ENCODE measurements at places on chromosomes 7 and 10.

DNA sequence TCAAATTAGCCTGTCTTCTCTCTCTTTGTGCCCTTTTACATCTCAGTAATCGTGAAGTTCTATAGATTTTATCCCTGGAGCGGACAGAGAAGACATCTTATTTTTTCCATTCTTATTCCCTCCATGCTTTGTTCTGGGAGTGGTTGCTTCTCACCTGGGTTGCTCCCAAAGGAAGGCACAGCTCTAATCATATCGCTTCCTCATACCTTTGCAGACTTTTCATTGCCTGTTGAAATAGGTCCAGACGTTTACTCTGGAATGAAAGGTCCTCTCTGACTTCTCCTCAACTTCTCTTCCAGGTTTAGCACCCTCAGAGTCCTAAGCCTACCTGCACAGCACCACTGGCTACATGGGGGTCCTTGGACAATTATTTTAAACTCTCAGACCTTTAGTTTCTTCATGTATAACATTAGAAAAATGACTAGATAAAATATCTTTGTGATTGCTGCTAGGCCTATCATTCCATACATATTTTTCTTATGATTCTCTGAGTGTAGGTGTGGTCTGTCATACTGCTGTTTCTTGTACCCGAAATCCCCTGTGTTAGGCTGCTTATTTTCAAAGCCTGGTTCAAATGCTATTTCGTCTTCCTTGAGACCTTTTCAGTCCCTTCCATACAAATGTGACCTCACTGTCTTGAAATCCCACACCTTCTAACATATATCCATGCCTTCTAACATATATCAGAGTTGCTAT, 418.1 kb downstream of the GFRA1 start:
- DNase-seq: no peak

DNA sequence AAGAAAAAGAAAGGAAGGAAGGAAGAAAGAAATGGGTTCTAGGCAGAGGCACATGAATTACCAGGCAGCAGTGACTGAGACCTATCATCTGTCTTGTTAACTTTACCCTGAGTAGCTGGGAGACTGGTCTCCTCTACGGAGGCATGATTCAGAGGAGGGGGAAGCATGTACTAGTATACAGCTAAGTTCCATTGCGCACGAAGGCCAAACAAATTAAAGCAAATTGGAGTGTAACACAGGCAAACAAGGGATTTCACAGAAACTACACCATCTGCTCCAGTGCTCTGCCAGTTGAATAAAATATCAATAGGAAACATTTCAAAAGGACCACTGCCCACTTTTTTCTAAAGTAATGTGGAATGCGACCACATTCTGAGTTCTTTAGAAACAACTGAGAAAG, 65.9 kb upstream of the RSU1 start:
- DNase-seq: no peak

- no peak for DNase-seq
Observed at GRCh38 chr7:81355911-81356310, 413.9 kb downstream of the HGF start.

DNA sequence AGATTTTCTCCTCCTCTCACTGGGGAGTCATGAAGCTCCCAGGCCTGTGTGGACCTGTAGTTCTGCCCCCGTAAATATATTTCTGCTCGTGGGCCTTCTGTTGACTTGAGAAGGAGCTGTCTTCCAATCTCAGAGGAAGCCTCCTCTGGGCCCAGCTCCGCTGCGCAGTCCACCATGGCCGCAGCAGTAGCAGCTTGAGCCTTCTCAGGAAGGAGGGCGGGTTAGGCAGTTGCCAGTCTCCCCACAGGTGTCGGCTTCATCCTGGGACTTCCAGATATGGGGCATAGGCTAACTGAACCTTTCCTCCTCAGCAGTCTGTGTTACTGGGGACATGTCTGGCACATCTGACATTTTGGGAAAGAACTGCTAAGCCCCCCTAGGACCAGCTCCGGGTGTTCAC, 62.9 kb upstream of the TRIM8 start:
- no peak for DNase-seq

- no peak for DNase-seq
Observed at GRCh38 chr10:71880425-71881306, 29.6 kb upstream of the PSAP start.

DNA sequence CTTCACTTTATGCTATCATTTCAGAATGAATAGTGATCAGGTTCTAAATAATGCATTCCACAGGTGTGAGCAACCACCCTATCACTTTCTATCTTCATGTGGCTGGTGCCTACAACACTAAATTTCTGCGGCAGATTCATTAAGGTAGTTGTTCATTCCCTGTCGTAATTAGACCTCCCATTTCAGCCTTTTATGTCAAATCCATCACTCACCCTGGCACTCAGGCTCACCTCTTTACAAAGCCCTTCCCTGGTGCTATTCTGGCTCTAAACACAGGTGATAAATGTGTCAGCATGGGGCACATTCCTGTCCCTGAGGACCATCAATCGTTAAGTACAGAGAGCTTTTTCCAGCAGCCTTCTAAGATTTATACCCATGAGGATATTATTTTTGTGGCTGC, 300.0 kb upstream of the C7orf33 start:
- no peak for DNase-seq

- DNase-seq: no peak
Observed at GRCh38 chr10:34789966-34790506, 25.1 kb downstream of the PARD3 start.

GRCh38 chr7:76303202-76304147, 1.0 kb downstream of the HSPB1 start:
- peak; percentile 42 for DNase-seq

GRCh38 chr7:21617916-21618390, 75.1 kb downstream of the DNAH11 start:
- no peak for DNase-seq

- no peak for DNase-seq
Observed at GRCh38 chr7:132394283-132395198, 181.7 kb downstream of the PLXNA4 start.

- DNase-seq: no peak
Observed at GRCh38 chr7:117008886-117009531, 55.7 kb downstream of the ST7 start.

GRCh38 chr10:130200179-130201042, 64.2 kb downstream of the GLRX3 start:
- DNase-seq: no peak

DNA sequence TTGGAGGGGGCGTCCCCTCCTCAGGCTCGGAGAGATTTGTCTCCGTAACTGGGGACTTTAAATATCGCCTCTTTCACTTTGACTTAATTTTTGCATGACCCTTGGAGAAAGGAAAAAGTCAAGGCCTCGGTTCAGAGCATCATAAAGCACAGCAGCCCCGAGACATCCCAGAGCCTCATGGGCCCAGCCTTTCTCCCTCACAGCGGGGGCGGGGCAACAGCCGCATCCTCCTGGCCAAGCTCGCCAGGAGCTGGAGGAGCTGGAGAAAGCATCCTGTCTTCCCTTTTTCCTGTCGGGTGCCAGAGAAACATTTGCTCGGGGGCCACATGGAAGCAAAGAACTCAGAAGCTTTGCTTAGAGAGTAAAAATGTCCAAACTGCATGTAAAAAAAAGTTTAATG, 43.6 kb upstream of the DPYSL4 start:
- DNase-seq: no peak

DNA sequence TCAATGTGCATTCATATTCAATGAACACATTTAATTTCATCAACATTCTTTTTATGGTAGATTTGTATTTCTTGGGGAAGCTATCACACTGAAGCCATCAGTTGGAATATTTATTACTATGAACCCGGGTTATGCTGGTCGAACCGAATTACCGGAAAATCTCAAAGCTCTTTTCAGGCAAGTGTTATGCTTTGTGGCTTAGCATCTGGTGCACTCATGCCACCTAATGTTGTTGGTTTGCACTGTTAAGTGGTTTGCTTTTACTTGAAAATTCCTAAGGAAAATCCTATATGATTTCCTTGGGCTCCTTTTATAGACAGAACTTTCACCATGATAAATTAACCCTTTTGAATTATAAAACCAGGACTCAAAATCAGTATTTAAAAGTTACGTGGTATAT, 147.9 kb downstream of the DNAH11 start:
- DNase-seq: no peak

GRCh38 chr7:33774762-33775523, 130.4 kb upstream of the BMPER start:
- DNase-seq: no peak

- DNase-seq: no peak
Observed at GRCh38 chr10:29595636-29596225, 39.0 kb downstream of the SVIL start.

DNA sequence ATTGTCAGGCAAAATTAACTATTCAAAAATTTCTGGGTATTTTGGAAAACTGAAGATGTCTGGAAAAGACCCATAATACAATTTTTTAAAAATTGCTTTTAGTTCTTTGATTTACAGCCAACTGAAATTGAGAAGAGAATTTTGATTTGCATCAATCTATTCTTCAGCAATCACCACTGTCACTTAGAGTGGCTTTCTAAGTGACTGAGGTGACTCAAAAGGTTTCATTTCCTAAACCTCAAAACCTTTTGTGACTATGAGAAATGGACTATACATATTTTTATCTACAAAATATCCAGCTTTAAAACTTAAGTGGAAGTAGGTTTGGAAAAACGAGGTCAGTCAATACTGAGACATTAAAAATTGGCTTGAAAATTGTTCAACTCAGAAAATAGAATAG, 60.0 kb downstream of the ENO4 start:
- no peak for DNase-seq

GRCh38 chr7:130927062-130927461, 193.1 kb upstream of the KLF14 start:
- no peak for DNase-seq

GRCh38 chr7:102220960-102221800, 65.5 kb upstream of the SH2B2 start:
- DNase-seq: no peak

DNA sequence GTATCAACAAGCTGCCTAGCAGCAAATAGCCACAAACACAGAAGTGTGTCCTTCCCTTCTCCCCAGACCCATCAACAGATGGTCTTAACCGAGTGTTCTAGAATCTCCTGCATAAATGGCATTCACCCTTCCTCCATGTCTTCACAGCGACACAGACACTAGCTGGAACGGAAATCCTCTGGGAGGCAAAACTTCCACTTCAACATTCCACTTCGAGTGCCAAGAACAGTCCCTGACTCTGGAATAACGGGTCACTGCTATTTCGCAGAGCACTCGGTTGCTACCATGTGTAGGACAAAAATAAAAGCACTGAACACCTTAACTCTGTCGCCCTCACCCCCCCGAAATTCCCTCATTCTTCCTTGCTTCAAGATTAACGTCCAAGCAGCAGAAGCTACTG, 65.1 kb downstream of the SFMBT2 start:
- DNase-seq: no peak

GRCh38 chr10:31645786-31646185, 282.8 kb downstream of the ARHGAP12 start:
- DNase-seq: no peak

- DNase-seq: no peak
Observed at GRCh38 chr10:12971001-12971788, 30.3 kb downstream of the CCDC3 start.

GRCh38 chr10:61904733-61905725, 3.5 kb downstream of the ARID5B start:
- DNase-seq: no peak

DNA sequence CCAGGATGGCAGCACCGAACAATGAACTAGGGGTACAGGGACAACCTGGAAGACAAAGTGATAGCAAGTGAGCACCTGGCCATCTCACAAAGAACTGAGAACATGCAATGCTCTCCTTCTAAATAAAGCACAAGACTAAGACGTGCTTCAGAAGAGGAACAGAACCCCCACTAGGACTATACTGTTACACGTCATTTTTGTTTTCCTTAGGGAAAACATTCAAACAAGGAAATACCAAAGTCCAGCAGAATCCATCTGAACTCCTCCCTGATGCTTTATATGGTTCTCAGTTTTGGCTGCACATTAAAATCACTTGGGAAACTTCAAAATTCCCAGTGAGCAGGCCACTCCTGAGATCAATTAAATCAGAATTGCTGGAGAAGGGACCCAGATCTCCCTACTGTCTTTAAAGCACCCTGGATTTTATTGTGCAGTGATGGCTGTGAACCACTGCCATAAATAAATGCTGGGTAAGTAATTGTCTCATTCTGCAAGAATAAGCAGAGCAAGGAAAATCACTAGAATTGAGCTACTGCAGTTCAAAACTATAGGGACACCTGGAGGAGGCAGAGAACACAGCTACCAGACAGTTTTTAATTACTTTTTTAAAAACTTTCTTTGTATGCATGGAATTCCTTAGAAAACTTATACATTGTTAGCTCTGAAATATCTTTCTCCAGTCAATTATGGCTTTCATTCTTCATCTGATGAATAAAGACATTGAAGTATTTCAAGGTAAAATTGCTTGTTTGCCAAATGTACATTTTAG, 866.5 kb upstream of the GHITM start:
- DNase-seq: no peak

GRCh38 chr10:77247031-77247990, 390.3 kb downstream of the KCNMA1 start:
- no peak for DNase-seq

- DNase-seq: no peak
Observed at GRCh38 chr10:133100706-133101415, 13.1 kb downstream of the ADGRA1 start.

- no peak for DNase-seq
Observed at GRCh38 chr7:123792547-123792946, 43.7 kb upstream of the WASL start.

All from activated CD4-positive, CD25-positive, alpha-beta regulatory T cell (primary cell).